ENCODE measurements at places on chromosomes 13 and 19.

DNA sequence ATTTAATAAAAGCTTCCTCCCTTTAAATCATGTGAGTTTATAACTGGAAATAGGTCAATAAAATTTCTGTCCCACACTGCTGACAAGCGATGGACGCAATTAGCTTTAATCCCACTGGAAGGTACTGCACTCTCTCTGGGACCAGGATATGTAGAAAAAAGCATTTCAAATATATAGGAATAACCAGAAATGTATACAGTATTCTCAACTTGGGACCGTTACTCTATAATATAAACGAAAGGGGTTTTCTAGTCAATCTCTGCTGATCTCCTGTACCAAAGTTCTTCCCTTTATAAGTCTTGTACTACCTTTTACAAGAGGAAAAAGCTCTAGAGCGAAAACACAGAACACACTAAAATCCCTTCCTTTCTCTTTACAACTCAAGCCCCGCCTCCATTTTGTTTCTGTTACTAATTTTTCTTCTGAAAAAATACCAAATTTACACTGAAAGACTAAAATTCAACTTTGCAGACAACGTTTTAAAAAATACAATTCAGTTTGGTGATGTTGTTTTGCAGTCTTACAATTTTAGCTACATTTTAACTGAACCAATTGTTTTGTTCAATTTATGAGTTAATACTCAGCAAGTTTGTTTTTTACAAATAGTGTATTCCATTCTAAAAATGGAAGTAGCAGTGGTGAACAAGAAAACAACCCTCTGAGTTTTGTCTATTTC is 1.7 kb upstream of the USPL1 start:
- DNase-seq: no peak

DNA sequence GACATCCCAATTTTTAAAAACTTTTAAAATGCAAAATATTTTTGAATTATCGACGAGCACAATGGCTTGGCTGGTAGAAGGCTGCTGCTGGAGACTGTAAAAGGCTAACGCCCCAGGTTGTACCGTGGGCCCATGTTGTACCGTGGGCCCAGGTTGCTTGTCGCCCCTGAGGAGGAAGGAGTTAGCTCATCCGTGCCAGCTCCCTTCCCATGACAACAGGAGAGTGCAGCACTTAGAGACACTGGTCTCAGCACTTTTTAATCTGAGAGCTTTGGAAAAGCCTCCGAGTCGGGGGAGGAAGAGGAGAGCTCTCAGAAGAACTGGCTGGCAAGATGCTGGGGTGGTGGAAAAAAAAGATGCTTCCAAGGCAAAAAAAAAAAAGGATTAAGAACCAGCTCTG is 50.3 kb upstream of the CACNA1A start:
- no peak for DNase-seq

GRCh38 chr19:35986664-35987570 is 8.1 kb upstream of the SDHAF1 start:
- no peak for DNase-seq

DNA sequence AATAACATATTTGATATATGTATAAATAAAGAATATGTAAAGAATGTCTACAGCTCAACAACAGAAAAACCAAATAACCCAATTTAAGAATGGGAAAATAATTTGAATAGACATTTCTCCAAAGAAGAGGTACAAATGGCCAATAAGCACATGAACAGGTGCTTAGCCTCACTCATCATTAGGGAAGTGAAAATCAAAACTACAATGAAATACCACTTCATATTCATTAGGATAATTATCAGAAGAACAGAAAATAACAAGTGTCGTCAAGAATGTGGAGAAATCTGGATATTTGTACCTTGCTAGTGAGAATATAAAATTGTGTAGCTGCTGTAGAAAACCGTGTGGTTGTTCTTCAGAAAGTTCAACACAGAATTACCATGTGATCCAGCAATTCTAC is 8.4 kb upstream of the SUPT20H start:
- DNase-seq: no peak

Measured in stimulated activated CD8-positive, alpha-beta memory T cell treated with anti-CD3 and anti-CD28 coated beads, Interleukin-15, amount 100 ng/mL, for 48 hours (primary cell).